Upper lobe of right lung (tissue), 1 donor: ENCODE measurements at places on chromosomes 3 and 15.

- DNase-seq: no peak
These were observed 18.4 kb downstream of the ZBTB38 start for GRCh38 chr3:141386611-141387111.

DNA sequence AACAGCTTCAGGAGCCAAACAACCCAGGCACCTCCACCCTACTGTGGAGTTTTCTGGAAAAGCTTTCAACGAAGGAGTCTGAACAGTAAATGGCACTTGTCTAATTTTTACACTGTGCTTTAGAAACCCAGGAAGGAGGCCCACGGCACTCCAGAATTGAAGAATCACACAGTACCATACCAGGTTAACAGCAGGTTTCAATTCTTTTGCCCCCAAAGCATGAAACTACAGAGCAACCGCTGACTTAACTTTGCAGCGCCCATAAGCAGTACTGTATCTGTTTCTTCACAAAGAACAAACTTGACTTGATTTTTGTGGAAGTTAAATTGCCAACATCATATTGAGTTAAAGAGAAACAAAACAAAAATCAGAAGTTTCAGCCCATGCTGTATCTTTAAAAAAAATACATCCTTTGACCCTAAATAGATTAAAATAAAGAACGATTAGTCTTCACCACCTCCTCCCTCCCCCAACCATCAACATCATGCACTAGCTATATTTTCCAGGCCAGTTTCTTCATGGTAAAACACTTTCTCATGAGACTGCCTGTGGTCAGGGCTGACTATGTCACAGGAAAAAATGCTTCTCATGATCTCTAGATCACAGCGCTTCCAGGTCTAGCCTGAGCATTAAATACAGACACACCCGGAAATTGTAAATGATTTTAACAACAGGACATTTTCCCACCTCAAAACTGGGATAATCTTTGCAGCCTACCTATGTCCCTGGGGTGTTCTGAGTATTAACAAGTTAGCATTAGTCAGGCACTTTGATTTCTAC, 456.3 kb downstream of the FOXP1 start:
- no peak for DNase-seq

DNA sequence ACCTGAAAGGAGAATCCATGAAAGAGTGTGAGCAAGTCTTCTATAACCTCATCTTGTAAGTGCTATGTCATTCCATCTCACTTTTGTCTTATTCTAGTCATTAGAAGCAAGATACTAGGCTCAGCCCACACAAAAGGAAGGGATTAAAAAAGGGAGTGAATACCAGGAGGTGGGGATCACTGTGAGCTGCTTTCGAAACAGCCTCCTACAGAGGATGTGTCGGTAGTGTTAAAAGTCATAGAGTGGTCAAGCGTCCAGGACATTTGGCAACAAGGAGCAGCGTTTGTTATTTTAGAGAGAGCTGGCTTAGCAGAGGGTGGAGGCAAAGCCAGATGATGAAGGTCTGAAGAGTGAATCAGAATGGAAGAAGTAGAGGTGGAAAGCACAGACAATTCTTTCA, 11.7 kb upstream of the ZNF148 start:
- no peak for DNase-seq

DNA sequence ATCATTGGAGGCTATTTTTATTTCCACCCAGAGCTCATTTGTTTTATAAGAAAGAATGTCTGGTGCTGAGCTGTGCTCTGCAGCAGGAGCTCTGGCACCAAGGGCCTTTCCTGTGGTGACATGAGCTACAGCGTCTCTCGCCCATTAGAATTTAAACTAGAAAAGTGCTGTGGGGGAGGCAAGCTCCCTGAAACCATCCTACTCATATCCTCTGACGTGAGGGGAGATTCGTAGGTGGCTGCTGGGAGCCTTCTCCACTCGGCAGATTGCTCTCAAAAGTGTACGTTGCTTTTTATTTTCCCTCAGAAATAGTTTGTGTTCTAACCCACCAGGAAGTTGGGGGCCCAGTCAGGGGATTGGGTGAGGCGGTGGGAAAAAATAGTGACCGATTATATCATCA, 76.3 kb upstream of the ARHGEF3 start:
- no peak for DNase-seq

DNA sequence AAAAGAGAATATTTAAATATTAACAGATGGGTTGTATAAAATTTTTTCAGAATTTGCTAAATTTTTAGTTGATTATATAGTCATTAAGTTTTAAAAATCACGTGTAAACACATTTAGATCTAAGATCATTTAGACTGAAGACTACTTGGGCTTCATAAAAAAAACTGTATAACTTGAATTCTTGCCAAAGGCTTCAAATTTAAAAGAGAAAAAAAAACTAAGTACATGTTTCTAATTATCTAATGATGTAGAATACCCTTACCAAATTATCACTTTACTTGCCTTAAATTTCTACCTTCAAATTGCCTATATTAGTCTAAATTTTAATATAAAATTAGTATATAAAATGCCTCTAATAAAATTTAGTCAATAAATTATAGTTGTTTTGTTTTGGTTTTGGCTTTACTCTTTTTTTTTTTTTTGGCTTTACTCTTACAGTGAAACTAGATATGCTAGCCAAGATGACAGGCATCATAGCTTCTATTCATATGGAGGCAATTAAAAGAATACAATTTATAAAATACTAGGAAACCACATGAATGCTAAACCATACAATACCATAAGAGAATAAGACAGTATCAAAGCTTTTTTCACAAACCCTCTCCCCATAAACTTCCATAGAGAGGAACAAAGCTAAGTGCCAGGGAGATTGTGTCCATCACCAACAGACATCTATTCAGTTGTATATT, 183.1 kb upstream of the KCNMB2 start:
- DNase-seq: no peak

GRCh38 chr15:65903296-65904073, 34.2 kb downstream of the RAB11A start:
- DNase-seq: no peak

GRCh38 chr3:141553055-141553454, 66.2 kb downstream of the RASA2 start:
- DNase-seq: no peak

DNA sequence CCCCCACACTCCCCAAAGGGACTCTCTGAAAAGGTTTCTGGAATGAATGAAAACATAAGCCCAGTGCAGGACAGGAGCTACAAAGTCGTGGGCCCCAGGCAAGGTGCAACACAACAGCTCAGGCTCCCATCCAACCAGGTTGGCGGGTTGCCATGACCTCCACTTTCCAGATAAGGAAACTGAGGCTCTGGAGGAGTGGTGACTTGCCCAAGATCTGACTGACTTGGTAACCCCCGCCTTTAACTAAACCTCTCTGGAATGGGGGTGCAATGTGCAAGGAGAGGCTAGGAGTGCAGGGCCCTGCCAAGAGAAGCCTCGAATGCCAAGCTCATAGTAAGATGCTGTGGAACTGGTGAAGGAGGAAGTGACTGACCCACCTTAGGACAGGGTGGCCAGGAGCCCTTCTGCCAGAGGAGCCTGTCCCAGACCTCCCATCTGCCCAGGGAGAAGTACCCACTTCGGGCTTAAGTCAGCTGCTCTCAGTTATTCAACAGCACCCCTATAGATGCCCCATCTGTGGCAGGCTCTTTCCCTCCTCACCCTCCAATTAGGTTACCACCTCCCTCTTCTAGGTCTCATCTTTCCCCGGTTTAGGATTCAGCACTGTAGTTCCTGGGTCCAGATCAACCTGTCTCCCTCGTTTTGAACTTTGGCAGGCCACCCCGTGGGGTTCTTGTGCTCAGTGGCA, 553 bp upstream of the TNNC1 start:
- peak; percentile 64 for DNase-seq

DNA sequence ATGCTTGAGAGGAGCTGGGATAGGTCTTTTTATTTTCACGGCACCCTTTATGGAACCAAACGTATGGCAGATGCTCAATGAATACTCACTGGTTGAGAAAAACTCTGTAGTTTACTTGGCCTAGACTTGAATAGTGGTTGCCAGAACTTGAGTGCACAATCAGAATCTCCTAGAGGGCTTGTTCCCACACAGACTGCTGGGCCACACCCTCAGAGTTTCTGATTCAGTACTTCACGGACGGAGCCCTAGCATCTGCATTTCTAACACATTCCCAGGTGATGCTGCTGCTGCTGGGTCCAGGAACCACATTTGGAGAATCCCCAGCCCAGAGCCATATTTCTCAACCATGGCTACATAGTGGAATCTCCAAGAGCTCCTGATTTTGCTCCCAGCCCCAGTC, 24.6 kb downstream of the CA12 start:
- DNase-seq: no peak

- DNase-seq: no peak
These were observed 29.5 kb upstream of the ZNF445 start for GRCh38 chr3:44506961-44507360.

- peak; percentile 79 for DNase-seq
These were observed 59.0 kb upstream of the PPARG start for GRCh38 chr3:12229896-12230295.

DNA sequence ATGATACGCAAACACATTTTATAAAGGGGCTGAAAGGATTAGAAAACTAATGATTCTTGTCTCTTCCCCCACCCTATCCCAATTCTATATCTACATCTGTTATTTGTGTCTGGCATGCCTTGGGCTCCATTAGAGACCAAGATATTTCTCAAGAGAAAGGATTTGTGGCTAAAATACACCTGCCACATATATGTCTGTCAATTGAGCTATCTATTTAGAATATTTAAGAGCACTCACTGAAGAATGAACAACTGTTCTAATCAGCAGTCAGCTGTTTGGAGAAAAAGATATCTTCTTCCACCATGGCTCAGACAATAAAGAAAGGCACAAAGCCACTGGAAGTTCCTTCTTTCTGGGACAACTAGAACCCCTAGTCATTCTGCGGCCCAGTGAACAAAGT, 61.7 kb upstream of the LRRN1 start:
- DNase-seq: no peak

- DNase-seq: no peak
These were observed 39.0 kb downstream of the TAMM41 start for GRCh38 chr3:11807686-11808085.

GRCh38 chr3:166114448-166114847, 277.2 kb upstream of the BCHE start:
- no peak for DNase-seq

GRCh38 chr3:23129817-23130216, 73.3 kb upstream of the UBE2E2 start:
- DNase-seq: no peak

GRCh38 chr3:39165518-39165917, 12.1 kb upstream of the CSRNP1 start:
- DNase-seq: no peak

- DNase-seq: no peak
These were observed 656 bp downstream of the CD47 start for GRCh38 chr3:108090049-108090700.

DNA sequence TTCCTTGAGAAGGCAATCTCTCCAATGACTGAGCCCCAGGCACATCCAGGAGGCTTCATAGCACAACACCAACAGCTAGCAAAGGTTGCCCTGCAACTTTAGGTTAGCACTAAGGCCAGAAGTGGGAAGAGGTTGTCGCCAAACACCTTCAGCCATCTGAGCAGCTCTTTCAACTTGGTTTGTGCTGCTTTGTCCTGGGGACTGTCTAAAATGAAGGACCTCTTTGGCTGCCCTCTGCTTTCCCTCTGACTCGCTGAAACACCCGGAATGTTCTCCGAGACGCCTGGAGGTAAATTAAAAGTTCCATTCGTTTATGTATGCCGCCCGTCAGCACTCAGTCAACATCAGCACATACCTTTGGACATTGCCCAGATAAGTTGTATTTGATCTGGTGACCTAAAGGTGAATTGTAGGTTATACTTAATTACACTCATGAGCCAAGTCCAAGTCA, 121.2 kb upstream of the NR2F2 start:
- DNase-seq: no peak

DNA sequence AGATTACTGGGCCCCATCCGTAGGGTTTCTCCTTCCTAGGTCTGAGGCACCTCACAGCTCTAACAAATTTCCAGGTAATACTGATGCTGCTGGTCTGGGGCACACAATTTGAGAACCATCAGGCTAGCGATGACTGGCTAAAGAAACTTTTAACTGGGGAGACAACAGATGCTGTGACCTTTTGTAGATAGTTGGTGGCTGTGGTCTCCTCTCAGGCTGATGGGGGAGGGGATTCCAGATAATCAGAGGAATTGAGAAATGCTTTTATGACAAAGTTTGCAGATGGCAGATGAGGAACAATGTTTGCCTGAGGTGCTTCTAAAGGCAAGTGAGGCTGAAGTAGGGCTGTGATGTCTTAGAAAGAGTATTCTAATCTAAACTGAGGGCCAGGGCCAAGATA, 13.8 kb upstream of the CCR9 start:
- DNase-seq: no peak

GRCh38 chr3:177522051-177522450, 324.8 kb upstream of the TBL1XR1 start:
- DNase-seq: no peak

GRCh38 chr3:170323331-170323730, 34.2 kb upstream of the SKIL start:
- no peak for DNase-seq

- DNase-seq: no peak
These were observed 394.5 kb downstream of the MFSD1 start for GRCh38 chr3:159196359-159196758.

- DNase-seq: no peak
These were observed 74.6 kb downstream of the CCK start for GRCh38 chr3:42191443-42191747.

- DNase-seq: no peak
These were observed 107.2 kb downstream of the GTPBP8 start for GRCh38 chr3:113097960-113098447.

DNA sequence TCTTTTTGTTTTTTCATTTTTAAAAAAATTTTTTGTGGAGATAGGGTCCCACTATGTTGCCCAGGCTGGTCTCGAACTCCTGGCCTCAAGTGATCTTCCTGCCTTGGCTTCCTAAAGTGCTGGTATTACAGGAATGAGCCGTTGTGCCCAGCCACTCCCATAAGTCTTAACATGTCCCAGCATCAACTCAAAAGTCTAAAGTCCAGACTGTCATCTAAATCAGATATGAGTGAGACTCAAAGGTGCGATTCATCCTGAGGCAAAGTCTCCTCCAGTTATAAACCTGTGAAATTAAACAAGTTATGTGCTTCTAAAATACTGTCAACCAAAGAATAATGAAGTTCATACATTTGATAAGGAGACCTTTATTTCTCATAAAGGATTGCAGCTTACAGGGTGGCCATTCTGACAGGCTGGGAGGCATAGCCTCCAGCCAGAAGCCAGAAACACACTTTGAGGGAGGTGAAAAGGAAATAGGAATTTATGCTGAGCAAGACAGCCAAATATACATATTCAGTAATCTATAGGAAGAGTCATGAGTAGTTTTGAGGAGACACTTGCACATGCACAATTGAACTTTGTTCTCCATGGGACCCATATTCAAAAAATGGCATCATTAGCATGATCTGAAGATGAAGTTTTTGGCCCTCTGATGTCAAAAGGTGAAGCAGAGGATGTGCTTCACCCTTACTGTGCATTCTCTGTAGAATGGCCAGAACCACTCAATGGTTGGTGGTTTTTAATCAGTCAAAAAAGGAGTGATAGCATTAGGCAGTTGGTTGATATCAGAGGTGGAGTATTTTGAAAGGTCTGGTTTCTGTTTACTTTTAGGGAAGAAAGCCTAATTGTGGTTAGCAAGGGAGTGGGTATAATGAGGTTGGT, 11.0 kb upstream of the ZNF662 start:
- no peak for DNase-seq
